Natural killer cell (primary cell): ENCODE measurements at places on chromosomes 11 and 22.

DNA sequence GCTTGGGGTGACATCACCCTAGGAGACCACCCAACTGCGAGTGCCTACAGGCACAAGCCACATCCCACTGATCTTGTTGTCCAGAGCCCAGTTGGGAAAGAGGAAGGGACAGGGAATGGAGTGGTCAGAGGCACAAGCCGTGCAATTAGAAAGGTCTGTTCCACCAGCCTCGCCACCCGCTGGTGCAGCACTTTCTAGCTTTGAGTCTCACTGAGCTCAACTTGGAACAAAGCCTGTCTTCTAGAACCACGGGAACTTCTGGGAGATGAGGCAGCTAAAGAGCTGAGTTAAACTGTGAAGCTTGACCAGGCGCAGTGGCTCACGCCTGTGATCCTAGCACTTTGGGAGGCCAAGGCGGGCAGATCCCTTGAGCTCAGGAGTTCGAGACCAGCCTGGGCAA is 29.3 kb downstream of the TPBGL start:
- H3K27me3 ChIP-seq = no peaks in the 10 kb centered on the region
- DNase-seq = no peak

GRCh38 chr11:84522331-84522730 is 1104.8 kb downstream of the DLG2 start:
- H3K36me3 ChIP-seq = no peaks in the 10 kb centered on the region
- no peak overlapping the region for H3K27ac ChIP-seq
- H3K27me3 ChIP-seq = no peaks in the 10 kb centered on the region
- no peak for DNase-seq
- H3K4me3 ChIP-seq = no peak overlapping the region

GRCh38 chr11:2586793-2587131 is 113.0 kb downstream of the KCNQ1OT1 start:
- no peaks in the 10 kb centered on the region for H3K4me1 ChIP-seq
- H3K27me3 ChIP-seq = no peaks in the 10 kb centered on the region
- H3K27ac ChIP-seq = no peak overlapping the region
- H3K36me3 ChIP-seq = no peaks in the 10 kb centered on the region

DNA sequence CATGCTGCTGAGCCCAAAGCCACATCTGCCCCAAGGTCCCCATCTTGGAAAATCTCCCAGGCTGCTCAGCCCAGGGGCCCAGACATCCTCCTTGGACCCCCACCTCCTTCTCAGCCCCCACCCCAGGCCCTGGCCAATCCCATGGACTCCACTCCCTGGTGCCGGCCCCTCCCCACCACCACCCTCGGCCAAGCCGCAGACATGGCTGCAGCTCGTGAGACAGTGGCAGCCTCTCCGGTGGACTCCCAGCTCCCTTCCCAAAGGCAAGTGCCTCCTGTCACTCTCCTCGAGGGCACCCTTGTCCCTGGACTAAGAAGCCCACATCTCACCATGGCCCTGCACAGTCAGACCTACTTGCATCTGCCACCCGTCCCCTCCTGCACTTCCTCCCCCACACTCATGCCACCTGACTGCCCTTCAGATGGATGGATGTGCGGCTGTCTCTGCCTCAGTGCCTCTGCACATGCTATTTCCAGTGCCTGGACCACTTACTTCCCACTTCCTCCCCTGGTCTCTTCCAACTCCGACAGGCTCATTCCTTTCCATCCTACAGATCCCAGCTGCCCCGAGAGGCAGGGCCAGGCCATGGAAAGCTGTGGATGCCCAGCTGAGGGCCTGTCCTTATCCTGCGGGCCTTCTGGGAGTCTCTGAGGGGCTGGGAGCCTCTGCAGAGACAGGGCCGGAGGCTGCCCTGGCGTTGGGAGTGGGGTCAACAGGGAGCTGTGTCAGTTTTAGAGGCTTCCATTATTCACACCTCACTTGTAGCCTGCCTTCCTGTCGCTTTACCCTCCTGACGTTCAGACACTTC is 25.5 kb upstream of the RFPL3 start:
- no peaks in the 10 kb centered on the region for H3K27me3 ChIP-seq
- no peak overlapping the region for H3K27ac ChIP-seq
- DNase-seq = no peak

GRCh38 chr22:34849965-34850364 is 216.0 kb upstream of the ISX start:
- H3K27me3 ChIP-seq = no peaks in the 10 kb centered on the region
- H3K4me1 ChIP-seq = no peaks in the 10 kb centered on the region
- DNase-seq = no peak
- no peaks in the 10 kb centered on the region for H3K36me3 ChIP-seq

- H3K4me1 ChIP-seq = no peaks in the 10 kb centered on the region
- H3K36me3 ChIP-seq = no peaks in the 10 kb centered on the region
- H3K4me3 ChIP-seq = no peak overlapping the region
- no peak for DNase-seq
- H3K27ac ChIP-seq = no peak overlapping the region
These were observed 18.1 kb downstream of the BTG4 start for GRCh38 chr11:111494040-111494439.

GRCh38 chr11:107438148-107438547 is 19.5 kb downstream of the CWF19L2 start:
- H3K36me3 ChIP-seq = peaks cover 54% of the 10 kb centered on the region
- H3K4me1 ChIP-seq = no peaks in the 10 kb centered on the region
- no peaks in the 10 kb centered on the region for H3K27me3 ChIP-seq

GRCh38 chr11:46588131-46588530 is 5.7 kb downstream of the AMBRA1 start:
- H3K27me3 ChIP-seq = no peaks in the 10 kb centered on the region
- H3K4me1 ChIP-seq = peaks cover 6% of the 10 kb centered on the region
- H3K27ac ChIP-seq = no peak overlapping the region
- no peaks in the 10 kb centered on the region for H3K36me3 ChIP-seq
- DNase-seq = no peak

DNA sequence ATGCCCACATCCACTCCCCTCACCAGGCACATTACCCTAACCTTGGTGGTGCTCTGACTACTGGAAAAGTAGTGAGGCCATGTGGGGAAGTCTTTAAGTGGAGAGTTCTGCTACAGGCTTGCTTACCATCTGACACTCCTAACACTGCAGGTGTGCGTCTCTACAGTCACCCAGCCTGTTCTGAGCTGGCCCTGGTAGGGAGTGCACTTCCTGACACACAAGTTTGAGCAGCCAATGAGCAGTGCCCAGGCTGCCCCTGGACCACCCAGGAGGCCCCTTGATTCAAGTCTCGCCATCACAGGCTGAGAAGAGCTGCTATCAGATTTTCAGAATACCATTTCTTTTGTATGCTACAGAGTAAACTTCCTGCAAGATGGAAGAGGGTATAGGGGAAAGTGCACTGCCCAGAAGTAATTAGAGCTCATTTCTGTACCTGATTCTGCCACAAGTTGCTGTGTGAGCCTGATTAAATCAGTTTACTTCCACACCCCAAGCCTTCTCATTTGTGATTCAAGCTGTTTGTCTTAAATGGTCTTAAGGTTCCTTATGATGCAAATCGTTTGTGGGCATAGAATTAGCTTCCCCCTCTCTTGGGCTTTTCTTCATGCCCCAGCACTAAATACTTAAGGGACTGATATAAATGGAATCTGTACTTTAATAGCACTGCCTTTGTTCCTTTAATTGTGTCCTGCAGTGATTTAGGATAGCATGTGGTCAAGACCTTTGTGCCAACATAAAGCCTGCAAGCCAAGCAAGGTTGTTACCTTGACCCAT is 22.2 kb downstream of the OPCML start:
- H3K36me3 ChIP-seq = no peaks in the 10 kb centered on the region
- H3K27ac ChIP-seq = no peak overlapping the region
- H3K27me3 ChIP-seq = no peaks in the 10 kb centered on the region
- no peaks in the 10 kb centered on the region for H3K4me1 ChIP-seq
- no peak for DNase-seq

DNA sequence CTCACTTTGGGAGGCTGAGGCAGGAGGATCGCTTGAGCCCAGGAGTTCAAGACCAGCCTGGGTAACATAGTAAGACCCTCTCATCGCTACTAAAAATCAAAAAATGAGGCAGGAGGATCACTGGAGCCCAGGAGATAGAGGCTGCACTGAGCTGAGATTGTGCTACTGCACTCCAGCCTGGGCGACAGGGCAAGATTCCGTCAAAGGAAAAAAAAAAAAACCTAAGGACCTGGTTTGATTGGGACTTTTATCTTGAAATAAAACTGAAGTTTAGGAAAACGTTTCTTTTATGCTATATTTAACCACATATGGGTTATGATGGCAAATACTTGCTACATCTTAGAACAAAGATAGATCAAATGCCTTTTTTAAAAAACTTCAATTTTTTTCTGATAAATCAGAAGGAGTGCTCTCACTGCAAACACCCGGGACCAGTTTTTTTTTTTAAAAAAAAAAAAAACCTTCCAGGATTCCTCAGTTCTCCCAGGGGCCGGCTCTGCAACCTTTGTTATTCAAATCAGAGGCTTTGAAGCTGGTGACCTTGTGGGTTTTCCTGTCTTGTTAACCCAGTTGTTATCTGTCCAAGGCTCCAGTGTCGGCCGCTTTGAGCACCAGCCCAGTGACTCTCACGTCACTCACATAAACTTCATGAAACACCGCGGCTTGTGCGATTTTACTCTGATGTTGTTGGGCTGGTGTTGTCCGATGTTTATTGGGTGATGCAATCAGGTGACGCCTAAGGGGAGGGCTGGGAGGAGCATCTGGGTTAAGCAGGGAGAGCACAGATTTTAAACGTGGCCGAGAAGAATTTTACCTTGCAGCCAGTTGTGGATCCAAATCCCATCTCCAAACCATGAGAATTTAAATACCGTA is 24.7 kb upstream of the SLC22A12 start:
- no peak overlapping the region for H3K4me3 ChIP-seq
- no peaks in the 10 kb centered on the region for H3K4me1 ChIP-seq
- no peaks in the 10 kb centered on the region for H3K27me3 ChIP-seq
- no peaks in the 10 kb centered on the region for H3K36me3 ChIP-seq
- H3K27ac ChIP-seq = no peak overlapping the region
- DNase-seq = no peak

DNA sequence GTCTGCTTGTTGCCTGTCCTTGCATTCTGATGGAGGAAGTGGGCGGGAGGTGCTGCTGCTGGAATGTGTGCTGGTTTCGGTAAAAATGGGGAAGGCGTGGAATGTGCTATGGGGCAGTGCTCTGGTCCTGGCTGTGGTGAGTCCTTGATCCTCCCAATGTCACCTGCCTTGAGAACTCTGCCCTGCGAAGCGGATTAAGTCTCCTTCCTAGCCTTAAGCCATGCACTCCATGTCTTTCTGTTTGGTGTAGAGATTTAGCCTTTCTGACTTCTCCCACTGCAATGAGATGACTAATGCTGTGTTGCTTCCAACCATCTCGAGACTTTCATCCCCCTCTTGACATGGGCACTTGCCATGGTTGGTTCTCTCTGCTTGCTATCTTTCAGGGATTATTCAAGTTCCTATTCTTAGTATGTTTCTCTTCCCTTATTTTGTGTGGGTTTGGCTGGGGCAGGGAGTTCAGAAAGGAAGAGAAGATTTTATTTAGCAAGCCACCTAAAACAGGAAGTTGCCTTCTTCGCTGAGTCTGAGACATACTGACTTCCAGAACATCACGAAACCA is 687.9 kb downstream of the NTM start:
- no peaks in the 10 kb centered on the region for H3K4me1 ChIP-seq
- no peak overlapping the region for H3K27ac ChIP-seq

- H3K4me3 ChIP-seq = no peak overlapping the region
- H3K4me1 ChIP-seq = no peaks in the 10 kb centered on the region
- no peak overlapping the region for H3K27ac ChIP-seq
These were observed 8.7 kb downstream of the SPA17 start for GRCh38 chr11:124682443-124682842.

- no peak overlapping the region for H3K27ac ChIP-seq
- no peaks in the 10 kb centered on the region for H3K36me3 ChIP-seq
- no peaks in the 10 kb centered on the region for H3K27me3 ChIP-seq
- no peaks in the 10 kb centered on the region for H3K4me1 ChIP-seq
These were observed 352.5 kb upstream of the CCDC179 start for GRCh38 chr11:23212807-23213206.

GRCh38 chr22:47233316-47234243 is 471.1 kb downstream of the TBC1D22A start:
- no peaks in the 10 kb centered on the region for H3K36me3 ChIP-seq
- no peak overlapping the region for H3K4me3 ChIP-seq
- H3K27ac ChIP-seq = no peak overlapping the region
- DNase-seq = no peak

- no peak overlapping the region for H3K27ac ChIP-seq
- H3K36me3 ChIP-seq = peaks cover 19% of the 10 kb centered on the region
- no peaks in the 10 kb centered on the region for H3K27me3 ChIP-seq
- no peak overlapping the region for H3K4me3 ChIP-seq
- no peaks in the 10 kb centered on the region for H3K4me1 ChIP-seq
These were observed 8.6 kb downstream of the SC5D start for GRCh38 chr11:121300972-121301699.

DNA sequence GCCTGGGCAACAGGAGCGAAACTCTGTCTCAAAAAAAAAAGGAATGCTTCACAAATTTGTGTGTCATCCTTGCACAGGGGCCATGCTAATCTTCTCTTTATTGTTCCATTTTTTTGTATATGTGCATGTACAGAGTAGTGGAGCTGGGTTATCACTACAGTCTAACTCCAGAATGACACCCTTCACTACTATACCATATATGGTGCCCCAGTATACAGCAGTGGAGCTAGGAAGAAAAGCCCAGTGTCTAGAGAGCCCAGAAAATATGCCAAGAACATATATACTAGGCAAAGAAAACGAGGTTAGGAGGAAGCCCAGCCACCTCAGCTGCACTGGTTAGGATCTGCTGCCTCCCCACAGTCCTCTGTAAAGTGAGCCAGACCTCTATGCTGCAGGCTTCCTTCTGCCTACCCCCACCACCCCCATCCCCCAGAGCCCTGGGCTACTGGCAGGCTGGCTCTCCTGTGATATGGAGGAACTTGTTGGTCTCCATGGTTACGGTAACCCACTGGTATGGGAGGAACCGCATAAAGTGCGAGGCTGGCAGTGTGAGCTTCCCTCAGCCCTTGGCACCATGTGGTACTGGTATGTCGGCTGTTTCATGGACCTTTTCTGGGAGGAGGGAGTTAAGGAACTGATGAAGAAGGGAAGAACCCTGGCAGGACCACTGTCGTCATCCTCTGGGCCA is 34.3 kb downstream of the RCOR2 start:
- no peak overlapping the region for H3K4me3 ChIP-seq
- H3K27me3 ChIP-seq = no peaks in the 10 kb centered on the region
- H3K4me1 ChIP-seq = peaks cover 53% of the 10 kb centered on the region
- H3K36me3 ChIP-seq = peaks cover 2% of the 10 kb centered on the region

- H3K4me1 ChIP-seq = no peaks in the 10 kb centered on the region
- H3K27ac ChIP-seq = no peak overlapping the region
- H3K4me3 ChIP-seq = no peak overlapping the region
- DNase-seq = no peak
- no peaks in the 10 kb centered on the region for H3K27me3 ChIP-seq
- no peaks in the 10 kb centered on the region for H3K36me3 ChIP-seq
These were observed 1234.0 kb downstream of the TBC1D22A start for GRCh38 chr22:47996446-47996857.

GRCh38 chr11:122229078-122229477 is 113.1 kb upstream of the BLID start:
- no peak overlapping the region for H3K27ac ChIP-seq
- H3K4me1 ChIP-seq = no peaks in the 10 kb centered on the region
- H3K36me3 ChIP-seq = no peaks in the 10 kb centered on the region
